Type B pancreatic cell (in vitro differentiated cells): ENCODE measurements at places on chromosomes 1 and 21.
A peak's percentile ranks its signal among the peaks of the same experiment; 100 is the strongest.

DNA sequence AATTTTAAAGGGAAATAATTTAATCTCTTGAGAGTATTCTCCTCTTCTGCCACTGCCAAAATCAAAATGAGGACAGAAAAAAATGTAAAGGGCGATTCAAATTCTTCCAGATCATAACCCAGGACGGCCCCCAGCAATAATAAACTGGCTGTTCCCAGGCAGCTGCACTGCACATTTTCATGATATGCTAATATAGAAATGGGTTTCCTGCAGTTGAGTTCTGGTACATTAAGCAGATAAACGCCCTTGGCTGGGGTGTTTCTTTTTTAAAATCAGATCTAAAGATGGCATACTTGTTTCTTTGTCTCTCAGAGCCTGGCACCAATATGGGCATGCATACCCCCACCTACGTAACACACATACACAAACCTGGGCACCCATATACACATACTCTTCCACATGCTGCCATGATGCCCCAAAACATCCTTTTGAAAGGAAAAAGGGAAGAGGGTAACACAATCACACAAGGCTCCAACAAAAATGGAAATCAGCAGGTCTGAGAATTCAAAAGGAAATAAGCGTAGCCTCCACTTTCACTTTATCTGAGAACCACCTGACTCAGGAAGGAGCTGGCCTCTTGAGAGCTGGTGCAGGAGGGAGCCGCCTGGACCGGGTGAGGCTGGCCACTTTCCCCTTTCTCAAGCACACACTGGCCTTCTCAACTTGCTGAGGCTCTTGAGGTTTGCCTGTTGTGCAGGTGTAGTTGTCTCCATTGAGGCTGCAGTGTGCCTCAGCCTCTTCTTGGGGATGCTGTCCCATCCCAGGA, 653.4 kb downstream of the KIF26B start:
- no peak for DNase-seq

- no peak for DNase-seq
Observed at GRCh38 chr1:155057104-155057503, 6.0 kb downstream of the ADAM15 start.

- DNase-seq = no peak
Observed at GRCh38 chr21:42629933-42630589, 23.4 kb upstream of the PDE9A start.

DNA sequence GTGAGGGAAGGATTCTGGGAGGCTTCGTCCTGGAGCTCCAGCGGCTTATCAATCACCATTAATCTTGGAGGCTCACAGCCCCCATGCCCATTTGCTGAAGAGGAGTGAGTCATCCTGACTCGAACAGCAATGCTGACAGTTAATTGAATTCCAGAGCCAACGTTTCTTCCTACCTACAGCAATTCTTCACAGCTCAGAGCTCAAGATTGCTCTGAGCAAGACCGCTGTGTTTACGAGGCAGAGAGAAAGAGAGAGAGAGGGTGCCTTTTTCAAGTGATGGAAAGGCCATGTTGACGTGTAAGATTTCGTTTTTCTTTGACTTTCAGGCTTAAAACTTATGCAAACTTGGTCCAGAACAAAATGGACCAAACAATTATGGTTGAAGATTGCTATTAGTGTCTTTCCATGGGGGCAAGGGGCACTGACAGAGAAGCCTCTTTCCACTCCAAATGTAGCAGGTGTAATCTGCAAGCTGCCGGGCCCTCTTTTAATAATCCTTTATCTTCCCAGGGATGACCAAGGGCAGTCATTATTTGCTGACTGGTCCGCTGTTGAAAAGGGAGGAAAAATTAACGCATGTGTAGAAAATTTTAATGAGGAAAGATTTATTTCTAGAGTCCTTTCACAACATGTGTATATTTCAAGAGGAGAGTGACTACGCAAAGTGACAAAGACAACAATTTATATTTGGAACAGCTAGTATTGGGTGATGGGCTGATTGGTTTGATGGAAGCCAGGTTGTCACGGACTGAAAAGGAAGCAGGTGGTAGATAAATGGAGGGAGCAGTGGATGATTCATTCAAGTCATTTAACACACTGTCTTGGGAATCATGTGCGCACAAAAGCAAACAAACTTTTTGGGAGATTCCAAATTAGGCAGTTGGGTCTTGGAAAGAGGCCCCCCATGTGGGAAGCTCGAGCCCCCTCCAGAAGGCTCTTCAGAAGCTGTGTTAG, 136.1 kb upstream of the IRF2BP2 start:
- no peak for DNase-seq

- DNase-seq = no peak
Observed at GRCh38 chr21:44539046-44539445, 949 bp downstream of the KRTAP10-1 start.

- no peak for DNase-seq
Observed at GRCh38 chr1:156889802-156890580, 3.5 kb upstream of the PEAR1 start.

DNA sequence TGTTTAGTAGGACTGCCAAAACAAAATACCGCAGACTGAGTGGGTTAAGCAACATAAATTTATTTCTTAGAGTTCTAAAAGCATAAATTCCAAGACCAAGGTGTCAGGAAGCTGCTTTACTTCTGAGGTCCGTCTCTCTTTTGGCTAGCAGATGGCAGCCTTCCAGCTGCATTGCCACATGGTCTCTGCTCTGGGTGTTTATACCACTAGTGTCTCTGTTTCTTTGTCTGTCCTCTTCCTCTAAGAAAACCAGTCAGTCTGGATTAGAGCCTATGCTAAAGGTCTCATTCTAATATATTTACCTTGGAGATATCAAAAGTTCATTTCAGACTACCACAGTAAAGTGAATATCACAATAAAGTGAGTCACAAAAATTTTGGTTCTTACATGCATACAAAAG, 519.8 kb downstream of the COL11A1 start:
- no peak for DNase-seq

DNA sequence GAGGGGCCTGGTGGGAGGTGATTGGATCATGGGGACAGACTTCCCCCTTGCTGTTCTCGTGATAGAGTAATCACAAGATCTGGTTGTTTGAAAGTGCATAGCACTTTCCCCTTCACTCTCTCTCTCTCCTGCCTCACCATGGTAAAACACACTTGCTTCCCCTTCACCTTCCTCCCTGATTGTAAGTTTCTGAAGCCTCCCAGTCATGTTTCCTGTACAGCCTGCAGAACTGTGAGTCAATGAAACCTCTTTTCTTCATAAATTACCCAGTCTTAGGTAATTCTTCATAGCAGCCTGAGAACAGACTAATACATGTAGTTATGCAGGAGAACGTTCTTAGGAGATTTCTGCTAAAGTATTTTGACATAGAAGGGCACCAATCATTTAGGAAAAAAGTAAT, 59.9 kb upstream of the FBXO28 start:
- no peak for DNase-seq

- DNase-seq = no peak
Observed at GRCh38 chr1:154346276-154346917, 21.1 kb downstream of the ATP8B2 start.

GRCh38 chr1:239155466-239156091, 230.8 kb upstream of the CHRM3 start:
- DNase-seq = no peak

GRCh38 chr21:14595449-14595848, 49.3 kb upstream of the SAMSN1 start:
- no peak for DNase-seq

- DNase-seq = no peak
Observed at GRCh38 chr1:109840011-109840629, 70.5 kb upstream of the CSF1 start.

DNA sequence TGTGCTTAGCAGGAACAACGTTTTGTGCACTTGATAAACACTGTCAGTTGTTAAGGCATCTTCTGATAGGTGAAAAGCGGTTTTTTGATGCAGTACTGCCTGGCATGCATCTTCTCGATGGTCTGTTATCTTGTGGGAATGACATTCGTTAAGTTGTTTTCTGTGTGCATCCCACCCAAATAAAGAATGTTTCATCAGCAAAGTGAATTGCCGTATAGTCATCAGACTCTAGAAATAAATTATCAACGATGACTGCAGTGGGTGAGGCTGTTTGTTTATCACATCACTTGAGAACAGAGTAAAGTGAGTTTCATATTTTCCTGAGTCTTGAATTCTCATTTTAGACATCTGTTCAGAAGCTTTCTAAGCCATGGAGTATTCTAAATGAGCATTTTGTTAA, 34.1 kb downstream of the NFIA start:
- DNase-seq = no peak

DNA sequence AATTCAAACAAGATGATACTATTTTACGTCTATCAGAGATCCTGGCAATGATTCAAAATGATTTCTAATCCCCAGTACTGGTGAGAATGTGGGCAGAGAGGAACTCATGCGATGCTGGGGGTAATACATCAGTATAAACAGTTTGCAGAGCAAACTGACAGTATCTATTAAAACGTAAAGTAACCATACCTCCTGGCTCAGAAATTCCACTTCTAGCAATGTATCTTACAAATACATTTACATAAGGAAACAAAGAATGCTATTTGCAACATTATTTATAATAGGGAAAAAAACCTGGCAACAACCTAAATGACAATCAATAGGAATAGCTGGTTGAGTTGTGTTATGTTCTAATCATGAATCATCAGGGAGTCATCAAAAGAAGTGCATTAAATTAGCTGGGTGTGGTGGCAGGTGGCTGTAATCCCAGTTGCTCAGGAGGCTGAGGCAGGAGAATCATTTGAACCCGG, 15.9 kb downstream of the RCAN1 start:
- no peak for DNase-seq

- peak; percentile 59 for DNase-seq
Observed at GRCh38 chr1:226979517-226980121, 39.5 kb downstream of the COQ8A start.

DNA sequence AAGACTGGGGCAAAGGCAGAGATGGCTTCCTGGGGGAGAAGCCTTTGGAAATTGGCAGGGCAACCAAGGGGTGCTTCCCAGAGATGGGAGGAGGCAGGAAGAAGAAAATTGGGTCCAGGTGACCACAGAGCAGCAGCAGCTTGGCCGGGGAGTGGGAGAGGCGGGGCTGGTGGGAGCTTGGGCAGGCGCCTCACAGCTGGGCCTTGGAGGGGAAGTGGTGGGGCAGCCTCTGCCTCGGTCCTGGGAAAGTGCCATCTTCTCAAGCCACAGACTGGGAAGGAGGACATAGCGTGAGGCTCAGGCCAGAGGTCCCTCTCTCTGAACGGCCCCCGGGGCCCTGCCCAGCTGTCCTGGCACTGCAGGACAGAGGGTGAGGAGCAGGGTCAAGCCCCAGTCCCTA, 24.0 kb upstream of the WASF2 start:
- DNase-seq = no peak

- no peak for DNase-seq
Observed at GRCh38 chr1:11854519-11854918, 4.2 kb downstream of the NPPB start.

- no peak for DNase-seq
Observed at GRCh38 chr1:116167625-116168276, 56.6 kb downstream of the MAB21L3 start.

- DNase-seq = no peak
Observed at GRCh38 chr1:216640100-216640499, 83.1 kb downstream of the ESRRG start.

- DNase-seq = no peak
Observed at GRCh38 chr1:2233468-2233867, 5.3 kb downstream of the SKI start.

GRCh38 chr1:5977494-5978444, 14.5 kb downstream of the NPHP4 start:
- no peak for DNase-seq

GRCh38 chr1:71242239-71242638, 161.4 kb upstream of the ZRANB2 start:
- no peak for DNase-seq

DNA sequence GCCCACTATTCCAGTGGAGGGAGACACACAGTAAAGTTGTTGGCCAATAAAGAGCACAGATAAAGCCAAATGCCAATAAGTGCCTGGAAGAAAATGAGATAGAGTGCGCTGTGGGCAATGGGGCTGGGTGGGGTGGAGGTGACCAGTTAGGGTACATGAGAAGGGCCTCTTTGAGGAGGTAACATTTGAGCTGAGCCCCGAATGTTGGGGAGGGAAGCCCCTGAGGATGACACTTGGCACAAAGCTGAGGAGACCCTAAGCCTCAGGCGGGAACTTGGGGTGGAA, 979 bp downstream of the S100A9 start:
- peak; percentile 34 for DNase-seq
